ENCODE measurements at places on chromosomes 6 and 20. TPM values are rescaled to one million over a fixed set of nuclear protein-coding genes. Genes with fewer than 3 reads are reported as not detected.
A peak's percentile ranks its signal among the peaks of the same experiment; 100 is the strongest.

DNA sequence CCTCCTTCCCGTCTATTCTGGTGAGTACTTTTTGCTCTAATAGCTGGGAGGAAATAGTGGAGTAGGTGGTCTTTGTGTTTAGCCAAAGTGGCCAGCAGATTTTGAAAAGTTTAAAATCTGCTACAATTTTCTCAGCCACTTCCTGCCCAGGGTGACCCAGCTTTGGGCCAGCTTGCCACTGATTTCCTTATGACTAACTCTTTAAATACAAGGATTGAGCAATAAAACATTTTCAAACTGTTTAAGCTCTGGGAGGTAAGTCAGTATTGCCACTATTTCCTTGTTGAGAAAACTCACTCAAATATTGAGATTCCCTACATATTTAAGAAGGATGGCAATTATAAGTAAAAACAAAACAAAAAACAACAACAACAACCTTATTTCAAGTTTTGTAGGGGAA, 54.5 kb downstream of the TRMT11 start:
- peak; percentile 64 for DNase-seq

DNA sequence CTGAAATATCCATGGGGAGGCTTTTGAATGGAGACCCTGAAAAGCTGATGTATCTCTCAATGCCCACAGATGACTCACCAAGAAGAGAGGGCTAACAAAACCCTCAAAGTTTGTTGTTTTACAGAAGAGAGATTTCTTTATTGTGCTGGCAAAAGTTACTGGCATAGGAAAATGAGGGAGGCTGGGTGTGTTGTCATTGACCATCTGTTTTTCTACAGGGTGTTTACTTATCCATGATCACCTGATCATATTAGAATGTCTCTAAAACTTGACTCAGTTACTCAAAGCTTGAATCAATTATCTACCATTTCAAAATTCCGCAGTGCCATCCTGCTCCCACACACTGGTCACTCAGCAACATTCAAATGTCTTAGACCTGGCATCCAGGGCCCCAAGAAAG, 9.8 kb downstream of the NCOA6 start:
- no peak for DNase-seq

GRCh38 chr20:23200914-23201313, 114.8 kb upstream of the CD93 start:
- DNase-seq: peak; percentile 37

- DNase-seq: no peak
Measured at GRCh38 chr6:113019176-113019575, 672.0 kb downstream of the RFPL4B start.

GRCh38 chr6:152170313-152170701, 362.8 kb downstream of the ESR1 start:
- no peak for DNase-seq

DNA sequence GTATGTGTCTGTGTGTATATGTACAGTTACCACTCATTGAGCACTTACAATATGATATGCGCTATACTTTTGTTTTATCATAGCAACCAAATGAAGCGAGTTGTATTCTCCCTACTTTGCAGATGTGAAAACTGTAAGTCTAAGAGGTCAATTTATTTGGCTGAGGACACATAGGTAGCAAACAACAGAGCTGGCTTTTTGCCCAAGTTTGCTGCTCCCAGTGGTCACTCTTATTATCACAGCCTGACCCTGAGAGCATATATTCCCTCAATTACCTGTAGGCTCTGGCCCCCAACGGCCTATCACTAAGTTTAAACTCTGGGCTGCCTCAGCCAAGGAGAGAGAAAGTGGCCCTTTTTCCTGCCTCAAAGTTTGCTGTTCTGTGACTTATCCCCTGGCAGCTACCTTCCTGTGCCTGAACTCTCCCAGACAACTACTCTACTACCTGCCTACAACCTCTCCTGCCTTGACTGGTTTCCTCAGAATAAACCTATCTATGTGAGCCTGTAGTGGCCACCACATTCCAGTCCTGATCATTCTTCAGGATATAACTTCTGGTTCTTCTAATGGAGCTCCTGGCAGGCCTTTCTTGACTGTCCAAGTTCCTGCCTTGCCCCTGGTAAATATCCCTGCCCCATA, 221.8 kb downstream of the FRK start:
- peak; percentile 46 for DNase-seq

- DNase-seq: no peak
Measured at GRCh38 chr6:85469276-85470022, 19.6 kb downstream of the NT5E start.

DNA sequence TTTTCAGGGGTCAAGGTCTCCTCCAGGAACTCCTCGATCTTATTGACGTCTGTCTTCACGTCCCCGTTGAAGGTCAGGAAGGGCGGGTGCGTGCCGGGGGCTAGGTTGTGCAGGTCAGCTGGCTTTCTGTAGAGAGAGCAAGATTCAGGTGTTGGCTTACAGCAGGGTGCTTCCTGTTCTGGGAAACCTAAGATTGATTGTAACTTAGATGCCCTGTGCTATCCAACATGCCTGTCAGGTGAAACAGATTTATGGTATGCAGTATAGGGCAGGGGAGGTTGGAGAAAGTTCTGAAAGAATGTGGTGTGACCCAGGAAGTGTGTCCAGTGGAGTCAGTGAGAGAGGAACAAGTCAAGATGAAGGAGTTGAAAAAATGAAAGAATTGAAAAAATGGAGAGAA, 66.4 kb downstream of the CLIC5 start:
- DNase-seq: no peak

- no peak for DNase-seq
Measured at GRCh38 chr20:46036370-46036769, 7.4 kb downstream of the SLC12A5 start.

DNA sequence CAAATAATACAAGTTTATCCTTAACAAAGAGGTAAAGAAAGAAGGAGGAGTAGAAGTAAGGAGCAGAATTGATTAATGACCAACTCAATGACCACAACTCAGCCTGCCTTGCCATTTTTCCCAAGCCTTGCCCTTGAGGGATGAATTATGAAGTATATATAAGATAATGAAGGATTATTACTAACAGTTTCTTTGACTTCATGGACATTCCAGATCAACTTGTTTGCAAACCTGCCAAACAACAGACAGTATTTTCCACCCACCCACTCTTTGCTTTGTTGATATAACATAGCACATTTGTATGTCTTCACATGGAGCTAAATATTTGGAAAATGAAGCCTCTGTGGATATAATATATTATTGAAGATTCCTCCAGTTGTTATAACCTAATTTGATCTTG, 9.9 kb upstream of the C6orf141 start:
- no peak for DNase-seq

DNA sequence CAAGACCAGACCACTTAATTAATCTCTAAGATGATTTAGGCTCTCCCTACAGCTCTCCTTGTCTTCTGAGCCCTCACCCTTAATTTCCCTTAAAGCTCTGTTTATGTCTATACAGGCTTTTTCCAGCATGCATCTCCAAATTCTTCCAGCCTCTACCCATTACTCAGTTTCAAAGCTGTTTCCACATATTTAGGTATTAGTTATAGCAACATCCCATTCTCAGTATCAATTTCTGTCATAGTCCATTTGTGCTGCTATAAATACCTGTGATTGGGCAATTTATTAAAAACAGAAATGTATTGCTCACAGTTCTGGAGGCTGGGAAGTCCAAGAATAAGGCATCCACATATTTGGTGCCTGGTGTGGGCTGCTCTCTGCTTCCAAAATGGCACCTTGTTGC, 2.3 kb upstream of the SERPINB1 start:
- no peak for DNase-seq

- DNase-seq: no peak
Measured at GRCh38 chr6:9515633-9516606, 899.0 kb downstream of the TFAP2A start.

- no peak for DNase-seq
Measured at GRCh38 chr6:15987569-15987968, 141.3 kb upstream of the MYLIP start.

DNA sequence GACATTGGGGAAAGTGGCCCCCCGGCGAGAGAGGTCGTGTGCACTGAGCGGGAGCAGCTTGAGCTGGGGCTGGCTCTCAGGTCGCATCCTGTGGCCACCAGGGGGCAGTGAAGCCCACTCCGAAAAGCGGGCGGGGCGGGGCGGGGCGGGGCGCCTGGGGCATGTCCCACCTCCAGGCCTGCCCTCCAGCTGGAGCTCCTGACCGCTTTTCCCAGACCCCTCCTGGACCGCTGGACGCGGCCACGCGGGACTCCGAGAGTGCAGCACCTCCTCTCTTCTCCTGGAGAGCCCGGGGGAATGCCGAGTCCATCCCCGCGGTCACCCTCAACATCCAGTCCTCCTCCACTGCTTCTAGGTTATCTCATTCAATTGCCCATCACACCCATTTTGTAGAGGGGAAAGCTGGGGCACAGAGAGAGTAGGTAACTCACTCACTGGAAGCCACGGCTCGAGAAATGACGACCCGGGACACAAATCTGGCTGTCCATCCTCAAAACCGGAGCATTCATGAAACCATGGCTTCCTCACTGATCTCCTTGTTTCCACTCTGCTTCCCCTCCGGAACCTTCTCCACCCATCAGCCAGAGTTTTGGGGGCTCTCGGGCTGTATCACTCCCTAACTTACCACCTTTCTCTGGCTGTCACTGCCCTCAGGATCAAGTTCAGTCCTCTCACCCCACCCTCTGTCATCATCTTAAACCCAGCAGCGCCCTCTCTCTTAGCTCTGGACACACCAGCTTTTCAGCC, 24.1 kb downstream of the COX4I2 start:
- DNase-seq: peak; percentile 88

- no peak for DNase-seq
Measured at GRCh38 chr20:39576771-39577170, 614.6 kb downstream of the DHX35 start.

DNA sequence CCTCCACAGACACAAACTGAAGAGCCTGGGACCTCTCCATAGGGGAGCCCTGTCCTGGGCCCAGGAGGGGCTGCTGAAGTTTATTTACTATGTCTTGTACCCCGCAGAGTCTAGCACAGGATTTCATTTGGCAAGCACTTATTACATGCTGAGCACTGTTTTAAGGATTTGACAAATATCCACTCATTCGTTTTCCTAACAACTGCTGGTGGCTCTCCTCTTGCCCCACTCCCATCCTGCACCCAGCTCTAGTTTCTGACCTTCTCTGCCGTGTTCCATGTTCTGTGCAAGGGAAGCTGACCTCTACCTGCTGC, 127.0 kb upstream of the MAFB start:
- no peak for DNase-seq

DNA sequence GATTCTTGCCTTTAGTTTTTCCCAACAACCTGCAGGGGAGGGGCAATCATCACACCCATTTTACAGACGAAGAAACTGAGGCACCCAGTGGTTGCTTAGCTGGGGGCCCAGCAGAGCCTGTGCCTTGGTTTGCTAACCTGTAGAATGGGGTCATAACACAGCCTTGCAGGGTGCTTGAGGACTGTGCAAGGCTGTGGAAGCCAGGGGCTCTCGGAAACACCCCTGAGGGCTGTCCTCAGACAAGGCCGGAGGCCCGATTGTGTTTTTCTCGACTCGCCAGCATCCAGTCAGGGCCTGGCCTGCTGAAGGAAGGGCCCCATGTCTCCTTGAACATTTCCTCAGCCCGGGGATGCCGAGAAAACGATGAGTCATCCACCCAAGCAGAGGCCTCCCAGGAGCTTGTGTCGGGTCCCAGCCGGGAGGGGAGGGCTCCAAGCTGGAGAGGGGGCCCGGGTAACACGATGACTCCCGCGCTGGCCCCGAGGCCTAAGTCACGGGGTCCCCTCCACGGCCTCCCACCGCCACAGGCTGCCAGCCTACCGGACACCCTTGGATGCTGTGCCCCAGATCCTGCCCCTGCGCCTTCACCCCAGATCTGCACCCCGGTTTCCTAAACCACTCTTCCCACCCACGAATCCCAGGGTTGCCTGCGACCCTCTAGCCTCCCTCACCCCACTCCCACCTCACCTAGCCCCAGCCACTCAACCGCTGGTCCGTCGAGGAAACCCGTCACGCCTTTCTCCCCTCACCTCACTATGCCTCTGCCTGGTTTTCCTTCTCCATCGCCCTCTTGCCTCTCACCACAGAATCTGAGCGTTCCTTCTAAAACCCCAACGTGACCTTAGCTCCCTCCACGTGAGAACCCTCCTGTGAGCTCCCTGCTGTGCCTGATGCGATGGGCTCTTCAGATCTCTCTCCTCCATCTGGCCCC, 10.6 kb downstream of the NOL4L start:
- DNase-seq: no peak

- DNase-seq: no peak
Measured at GRCh38 chr6:89098461-89098860, 17.9 kb downstream of the PNRC1 start.

- no peak for DNase-seq
Measured at GRCh38 chr6:157964100-157964499, 17.6 kb upstream of the SYNJ2 start.

- DNase-seq: no peak
Measured at GRCh38 chr20:46828471-46828870, 66.2 kb upstream of the EYA2 start.

DNA sequence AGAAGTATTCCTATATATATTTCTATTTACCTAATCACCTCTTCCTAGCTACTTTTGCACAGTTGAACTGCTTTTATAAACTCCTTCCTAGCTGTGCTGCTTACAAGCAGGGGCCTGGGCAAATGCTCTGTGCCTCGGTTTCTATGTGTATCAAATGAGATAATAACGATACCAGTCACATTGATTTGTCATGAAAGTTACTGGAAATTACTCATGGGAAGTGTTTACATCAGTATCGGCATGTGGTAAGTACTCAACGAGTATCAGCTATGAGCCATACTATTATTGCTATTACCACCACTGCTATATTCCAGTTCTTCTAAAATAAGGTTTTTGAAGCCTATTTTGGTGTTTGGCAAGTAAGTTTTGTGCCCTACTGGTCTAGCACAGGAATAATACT, 4.9 kb downstream of the LAMA4 start:
- DNase-seq: no peak

GRCh38 chr6:157292202-157292601, 31.1 kb downstream of the TMEM242 start:
- no peak for DNase-seq

- DNase-seq: no peak
Measured at GRCh38 chr6:106250953-106251352, 74.6 kb downstream of the ATG5 start.

- DNase-seq: no peak
Measured at GRCh38 chr20:33647603-33648395, 14.3 kb upstream of the C20orf144 start.

GRCh38 chr20:8129211-8129976, 2.7 kb upstream of the PLCB1 start:
- DNase-seq: no peak

The EYS gene
- 0.26 TPM for total RNA-seq

The FAM209B gene
- total RNA-seq: not detected

The SLC22A3 gene
- not detected for total RNA-seq

The SLC13A3 gene
- 6.3 TPM for total RNA-seq

The SLCO4A1 gene
- total RNA-seq: 6.2 TPM

The BCAS1 gene
- 2.1 TPM for total RNA-seq

The VPS16 gene
- 25.4 TPM for total RNA-seq

The PDE7B gene
- total RNA-seq: 1.0 TPM

The PGBD1 gene
- 2.3 TPM for total RNA-seq

Data from body of pancreas (tissue), 4 donors.